ENCODE measurements at places on chromosomes 3 and 15.

- DNase-seq: no peak
Measured at GRCh38 chr3:43810797-43811196, 120.1 kb downstream of the ABHD5 start.

DNA sequence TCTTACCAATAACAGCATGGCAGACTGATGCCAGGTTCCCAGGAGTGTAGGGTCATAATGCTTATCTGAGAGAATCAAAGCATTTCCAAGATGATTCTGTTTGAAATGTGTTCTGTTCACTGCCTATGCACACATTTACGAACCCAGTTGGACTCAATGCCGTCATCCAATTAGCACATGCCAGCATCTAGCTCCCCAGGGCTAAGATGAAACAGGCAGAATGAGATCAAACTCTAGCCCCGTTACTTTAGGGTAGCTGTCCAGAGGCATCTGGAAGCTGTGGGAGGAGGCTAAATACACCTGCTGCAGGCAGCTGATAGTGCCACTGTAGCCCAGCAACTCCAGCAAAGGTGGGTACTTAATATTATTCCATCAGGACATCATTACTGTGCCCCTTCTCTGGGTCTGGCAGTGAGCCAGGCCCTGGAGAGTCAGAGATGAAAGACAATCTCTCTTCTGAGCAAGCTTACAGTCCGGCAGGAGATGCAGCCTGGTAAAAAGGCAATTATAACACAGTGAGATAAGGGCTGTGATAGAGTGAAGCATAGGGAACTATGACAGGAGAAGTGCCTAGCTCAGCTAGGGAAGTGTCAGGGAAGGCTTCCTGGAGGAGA, 156.4 kb upstream of the PPP2R3A start:
- no peak for DNase-seq

- no peak for DNase-seq
Measured at GRCh38 chr15:38349251-38349650, 96.6 kb downstream of the SPRED1 start.

DNA sequence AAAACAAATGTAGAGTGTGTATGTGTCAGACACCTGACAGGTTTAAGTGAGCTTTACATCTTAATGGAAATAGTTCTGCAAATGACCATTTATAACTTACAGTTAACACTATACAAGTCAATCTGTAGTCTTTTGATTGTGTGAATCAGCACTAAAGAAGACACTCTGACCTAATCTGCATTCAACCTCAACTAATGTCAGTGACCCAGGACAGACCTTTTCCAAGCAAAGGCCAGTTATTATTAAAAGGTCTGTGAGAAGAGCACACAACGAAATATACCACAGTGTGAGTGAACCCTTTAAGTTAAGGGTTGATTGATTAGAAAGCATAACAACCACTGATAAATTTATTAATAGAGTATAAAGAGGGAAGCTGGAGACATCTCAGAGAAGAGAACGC, 761.9 kb upstream of the LMCD1 start:
- no peak for DNase-seq

- no peak for DNase-seq
Measured at GRCh38 chr3:58184309-58184981, 26.3 kb downstream of the DNASE1L3 start.

- DNase-seq: no peak
Measured at GRCh38 chr15:58308742-58309355, 122.9 kb upstream of the LIPC start.

GRCh38 chr3:20395692-20396091, 209.7 kb upstream of the SGO1 start:
- no peak for DNase-seq

- DNase-seq: no peak
Measured at GRCh38 chr3:126399351-126399735, 4.6 kb downstream of the CFAP100 start.

DNA sequence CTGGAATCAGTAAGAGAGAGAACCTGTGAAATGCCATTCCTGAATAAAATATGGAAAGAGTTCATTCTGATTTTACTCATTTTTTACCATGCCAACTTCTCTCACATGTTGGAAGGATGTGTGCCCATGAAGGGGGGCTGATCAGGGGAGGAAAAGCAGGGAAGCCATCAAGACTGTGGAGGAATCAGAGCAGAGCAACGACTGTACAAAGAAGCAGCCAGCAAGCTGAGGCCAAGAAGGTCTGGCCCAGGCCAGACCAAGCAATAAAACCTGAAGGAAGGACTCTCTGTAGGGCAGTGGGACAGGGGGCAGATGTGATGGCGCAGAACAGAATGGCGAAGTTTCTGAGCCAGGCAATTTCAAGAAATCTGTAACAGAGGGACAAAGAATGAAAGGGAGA, 24.0 kb upstream of the ARNT2 start:
- DNase-seq: no peak

DNA sequence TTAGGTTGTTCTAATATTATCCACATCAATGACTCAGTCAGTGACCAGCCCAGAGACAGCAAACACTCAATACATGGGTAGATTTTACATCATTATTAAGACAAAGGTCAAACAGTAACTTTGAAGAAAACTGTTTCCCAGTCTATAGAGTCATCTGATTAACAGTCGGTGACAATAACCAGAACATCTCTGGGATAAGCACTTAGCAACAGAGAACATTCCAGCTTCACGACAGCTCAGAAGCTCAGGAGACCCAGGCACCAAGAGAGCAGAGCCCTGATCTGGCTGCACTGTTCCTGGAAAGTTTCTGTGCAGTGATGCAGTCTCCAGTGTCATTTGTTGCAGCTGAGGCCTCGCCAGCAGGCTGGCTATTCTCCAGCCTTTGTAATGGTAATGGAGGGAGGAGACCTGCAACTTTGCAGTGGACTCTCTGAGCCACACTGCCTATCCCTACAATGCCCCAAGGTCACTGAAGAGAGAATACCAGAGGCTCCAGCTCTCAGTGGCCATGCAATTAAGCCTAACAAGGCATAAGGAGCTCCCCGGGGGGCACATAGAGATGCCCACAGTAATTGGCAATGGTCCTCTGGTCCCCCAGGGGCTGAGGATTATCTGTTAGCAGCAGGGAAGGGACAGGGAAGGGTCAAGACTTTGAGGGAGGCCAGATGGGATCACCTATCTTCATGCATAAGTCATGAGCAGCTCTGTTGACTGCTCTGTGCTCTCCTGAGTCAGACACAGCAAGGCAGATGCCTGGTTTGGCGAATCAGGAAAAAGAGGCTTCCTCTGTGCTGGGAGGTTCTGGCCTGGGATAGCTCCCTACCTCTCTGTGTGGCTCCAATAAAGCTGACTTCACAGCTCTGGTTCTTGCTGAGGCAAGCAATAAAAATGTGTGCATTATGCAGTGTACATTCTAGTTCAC, 163.6 kb downstream of the CTNNB1 start:
- no peak for DNase-seq

DNA sequence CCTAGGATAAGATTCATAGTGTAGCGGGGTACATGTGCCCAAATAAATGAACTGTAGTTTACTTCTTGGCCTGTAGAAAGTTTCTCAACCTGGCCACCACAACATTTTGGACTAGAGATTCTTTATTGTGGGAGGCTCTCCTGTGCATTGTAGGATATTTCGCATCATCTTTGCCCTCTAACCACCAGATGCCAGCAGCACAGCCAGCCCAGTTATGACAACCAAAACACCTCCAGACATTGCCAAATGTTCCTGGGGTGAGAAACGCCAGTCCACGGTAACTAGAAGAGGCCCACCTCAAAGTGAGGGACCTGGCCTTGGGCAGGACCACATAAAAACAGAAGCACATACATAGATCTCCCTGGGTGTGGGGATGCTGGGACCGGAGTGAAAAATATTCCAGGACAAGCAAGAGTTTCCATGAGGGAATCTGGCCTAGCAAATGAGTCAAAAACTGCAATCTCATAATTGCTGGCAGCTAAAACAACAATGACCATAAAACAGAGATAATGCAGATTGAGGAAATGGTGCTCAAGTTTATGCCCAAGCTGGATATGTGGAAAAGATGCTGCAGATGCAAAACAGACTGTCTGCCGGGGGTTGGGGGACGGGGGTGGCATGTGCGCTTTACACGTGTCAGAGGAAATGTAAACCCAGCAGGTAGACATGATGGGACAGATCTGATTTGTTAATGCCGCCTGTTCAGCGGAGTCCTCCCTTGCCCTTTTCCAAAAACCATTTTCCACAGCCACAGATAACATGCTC, 39.7 kb downstream of the ARHGEF3 start:
- DNase-seq: no peak

- DNase-seq: no peak
Measured at GRCh38 chr3:20406611-20407011, 220.6 kb upstream of the SGO1 start.

DNA sequence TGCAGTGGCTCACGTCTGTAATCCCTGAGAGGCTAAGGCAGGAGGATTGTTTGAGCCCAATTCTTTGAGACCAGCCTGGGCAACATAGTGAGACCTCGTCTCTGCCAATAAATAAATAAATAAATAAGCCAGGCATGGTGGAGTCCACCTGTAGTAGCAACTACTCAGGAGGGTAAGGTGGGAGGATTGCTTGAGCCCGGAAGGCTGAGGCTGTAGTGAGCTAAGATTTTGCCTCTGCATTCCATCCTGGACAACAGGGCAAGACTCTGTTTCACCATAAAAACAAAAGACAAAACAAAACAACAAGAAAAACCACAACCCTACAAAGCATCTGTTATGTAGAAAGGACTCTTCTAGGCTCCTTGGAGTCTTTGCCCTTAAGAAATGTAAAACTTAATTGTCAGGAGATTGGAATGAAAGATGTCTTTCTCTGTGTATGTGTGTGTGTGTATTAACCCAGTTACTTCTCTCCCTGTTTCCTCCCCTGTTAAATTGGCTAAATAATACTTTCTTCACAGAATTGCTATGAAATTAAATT, 9.5 kb downstream of the NECTIN3 start:
- no peak for DNase-seq

GRCh38 chr3:39892068-39892467, 82.7 kb downstream of the MYRIP start:
- DNase-seq: no peak

- DNase-seq: no peak
Measured at GRCh38 chr3:30989276-30990030, 95.0 kb upstream of the GADL1 start.
